ENCODE measurements at places on chromosomes 1 and 21. TPM values are rescaled to one million over a fixed set of nuclear protein-coding genes. Genes with fewer than 3 reads are reported as not detected.

BRDT gene
- total RNA-seq = 0.92 TPM

DNA sequence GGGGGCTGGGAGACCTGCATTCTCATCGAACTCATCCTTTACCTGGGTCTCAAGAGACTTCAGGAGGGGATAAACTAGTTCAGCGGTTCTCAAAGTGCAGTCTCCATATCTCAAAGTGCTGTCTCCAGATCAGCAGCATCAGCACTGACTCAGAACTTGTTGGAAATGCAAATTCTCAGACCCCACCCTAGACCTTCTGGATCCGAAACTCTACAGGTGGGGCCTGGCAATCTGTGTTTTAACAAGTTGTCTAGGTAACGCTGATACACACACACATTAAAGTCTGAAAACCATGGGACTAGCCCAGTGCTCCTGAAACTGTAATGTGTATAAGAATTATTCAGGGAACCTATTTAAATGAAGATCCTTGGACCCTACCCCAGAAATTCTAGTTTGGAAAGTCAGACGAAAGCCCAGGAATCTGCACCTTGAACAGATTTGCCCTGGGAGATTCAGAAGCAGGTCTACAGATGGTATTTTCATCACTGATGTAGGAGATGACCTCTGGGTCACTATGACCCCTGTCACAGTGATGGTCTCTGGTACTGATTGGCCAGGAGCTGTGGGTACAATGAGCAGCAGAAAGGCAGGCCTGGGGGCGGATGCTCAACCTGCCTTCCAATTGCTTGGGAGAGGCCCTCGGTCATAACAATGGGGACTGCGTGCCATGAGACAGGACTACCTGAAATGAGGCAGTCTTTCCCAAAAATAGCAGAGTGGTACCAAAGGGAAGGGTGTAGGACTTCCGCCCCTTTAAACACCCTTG lies 127.2 kb downstream of the FAM78B start:
- no peaks in the 10 kb centered on the region for H3K36me3 ChIP-seq
- DNase-seq = peak; percentile 17
- no peak overlapping the region for H3K4me3 ChIP-seq
- no peak overlapping the region for H3K27ac ChIP-seq
- no peaks in the 10 kb centered on the region for H3K4me1 ChIP-seq

RUNX3 gene
- total RNA-seq = 1.4 TPM

MRPL39 gene
- total RNA-seq = 50.2 TPM

GRCh38 chr1:218382261-218382660 lies 37.1 kb downstream of the TGFB2 start:
- H3K27ac ChIP-seq = no peak overlapping the region
- no peaks in the 10 kb centered on the region for H3K4me1 ChIP-seq
- no peak overlapping the region for H3K4me3 ChIP-seq

- H3K4me3 ChIP-seq = no peak overlapping the region
- no peak overlapping the region for H3K27ac ChIP-seq
- no peak for DNase-seq
- no peaks in the 10 kb centered on the region for H3K27me3 ChIP-seq
These were observed 565.0 kb downstream of the KCNT2 start for GRCh38 chr1:196043268-196043667.

GRCh38 chr21:39005502-39005787 lies 177.8 kb downstream of the PSMG1 start:
- no peaks in the 10 kb centered on the region for H3K27me3 ChIP-seq
- peak; percentile 30 for DNase-seq
- H3K4me1 ChIP-seq = no peaks in the 10 kb centered on the region
- H3K27ac ChIP-seq = no peak overlapping the region
- H3K4me3 ChIP-seq = no peak overlapping the region

- H3K27ac ChIP-seq = no peak overlapping the region
- H3K4me3 ChIP-seq = no peak overlapping the region
- H3K27me3 ChIP-seq = no peaks in the 10 kb centered on the region
- peaks cover 6% of the 10 kb centered on the region for H3K4me1 ChIP-seq
These were observed 152.0 kb downstream of the KIF26B start for GRCh38 chr1:245306628-245307410.

RRAGC gene
- total RNA-seq = 23.0 TPM

DNA sequence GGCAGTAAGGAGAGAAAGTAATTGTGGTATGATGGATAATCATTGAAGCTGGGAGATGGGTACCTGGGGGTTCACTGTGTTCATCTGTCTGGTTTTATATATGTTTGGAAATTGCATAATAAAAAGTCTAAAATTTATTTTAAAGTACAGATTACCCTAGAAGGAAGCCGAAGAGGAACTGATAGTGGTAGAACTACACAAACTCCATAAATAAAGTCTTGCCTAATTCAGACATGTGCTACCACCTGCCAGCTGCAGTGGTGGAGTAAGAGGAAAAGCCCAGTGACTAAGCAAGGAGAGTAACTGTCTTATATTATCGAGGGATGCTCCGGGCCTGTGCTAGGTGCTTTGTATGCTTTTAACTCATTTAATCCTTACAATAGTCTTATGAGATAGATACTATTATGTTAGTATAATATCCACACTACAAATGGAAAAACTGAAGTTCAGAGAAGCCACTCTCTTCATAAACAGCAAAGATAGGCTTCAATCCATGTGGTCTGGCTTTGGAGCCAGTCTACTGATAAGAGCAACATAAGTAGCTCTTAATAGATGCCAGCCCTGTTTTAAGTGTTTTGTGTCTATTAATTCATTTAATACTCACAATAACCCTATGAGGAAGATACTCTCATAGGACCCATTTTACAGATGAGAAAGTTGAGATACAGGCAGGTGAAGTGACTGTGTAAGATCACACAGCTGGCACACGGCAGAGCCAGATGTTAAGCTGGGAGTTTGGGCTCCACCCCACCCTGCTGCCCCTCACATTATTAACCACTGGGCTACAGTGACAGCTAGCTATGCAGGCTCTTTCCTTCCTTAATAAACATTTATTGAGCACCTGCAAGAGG lies 56.8 kb upstream of the HNRNPU start:
- no peak for DNase-seq
- peaks cover 19% of the 10 kb centered on the region for H3K27me3 ChIP-seq
- H3K4me3 ChIP-seq = no peak overlapping the region

DNA sequence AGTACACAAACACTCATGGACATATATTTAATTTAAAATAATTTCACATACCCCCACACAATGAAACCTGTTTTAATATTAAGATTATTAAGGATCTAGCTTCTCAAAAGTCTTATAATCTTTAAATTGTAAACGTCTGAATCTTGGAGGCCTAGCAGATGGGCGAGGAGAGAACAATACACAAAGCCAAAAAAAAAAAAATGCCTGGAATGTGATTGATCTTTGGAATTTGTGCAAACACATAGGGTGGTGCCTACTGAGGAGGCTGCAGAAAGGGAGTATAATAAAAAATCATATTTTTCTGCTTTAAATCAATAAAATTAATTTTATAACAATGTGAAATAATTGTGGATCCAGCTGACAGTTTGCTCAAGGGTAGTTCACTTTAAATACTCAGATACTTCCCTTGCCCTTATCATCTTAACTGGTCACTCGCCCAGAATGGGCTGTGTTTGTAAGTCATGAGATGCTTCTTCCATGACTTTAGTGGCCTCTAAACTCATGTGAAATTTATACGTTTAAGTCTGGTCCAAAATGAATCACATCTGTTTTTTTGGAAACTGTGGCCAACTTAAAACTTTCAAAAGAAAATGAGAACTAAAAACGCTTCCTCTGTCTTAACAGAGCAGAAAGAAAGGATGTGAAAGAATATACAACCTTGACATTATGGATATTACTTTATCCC lies 802.8 kb upstream of the CXADR start:
- DNase-seq = no peak
- H3K4me3 ChIP-seq = no peak overlapping the region
- H3K27me3 ChIP-seq = no peaks in the 10 kb centered on the region
- no peak overlapping the region for H3K27ac ChIP-seq

- H3K4me3 ChIP-seq = peak overlapping the region; percentile 82
- no peaks in the 10 kb centered on the region for H3K4me1 ChIP-seq
- H3K27ac ChIP-seq = no peak overlapping the region
- H3K36me3 ChIP-seq = no peaks in the 10 kb centered on the region
These were observed 801 bp upstream of the DDAH1 start for GRCh38 chr1:85465786-85466134.

- no peak for DNase-seq
- no peak overlapping the region for H3K4me3 ChIP-seq
- H3K27ac ChIP-seq = no peak overlapping the region
- H3K4me1 ChIP-seq = peaks cover 14% of the 10 kb centered on the region
- no peaks in the 10 kb centered on the region for H3K27me3 ChIP-seq
- no peaks in the 10 kb centered on the region for H3K36me3 ChIP-seq
These were observed 53.6 kb downstream of the POFUT2 start for GRCh38 chr21:45234127-45234526.

- H3K36me3 ChIP-seq = no peaks in the 10 kb centered on the region
- DNase-seq = no peak
- peaks cover 6% of the 10 kb centered on the region for H3K4me1 ChIP-seq
- no peak overlapping the region for H3K4me3 ChIP-seq
These were observed 27.2 kb downstream of the PSMG1 start for GRCh38 chr21:39156024-39156423.

DNA sequence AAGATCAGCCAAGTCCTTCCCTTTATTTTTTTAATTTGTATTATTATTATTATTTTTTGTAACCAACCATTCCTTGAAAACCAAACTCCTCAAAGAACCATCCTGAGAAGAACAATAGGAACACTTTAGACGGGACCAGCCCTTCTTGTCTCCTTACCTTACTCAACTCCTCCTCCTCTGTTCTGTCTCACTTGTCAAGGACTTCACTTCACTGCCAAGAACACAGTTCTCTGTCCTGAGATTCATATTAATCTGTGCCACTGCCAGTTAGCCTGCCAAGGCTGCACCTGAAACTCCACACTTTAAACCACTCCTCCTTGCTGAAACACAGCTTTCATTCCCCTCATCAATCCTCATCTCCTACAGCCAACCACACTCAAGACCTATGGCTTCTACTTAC lies 73.8 kb upstream of the ATP1A1 start:
- no peaks in the 10 kb centered on the region for H3K4me1 ChIP-seq
- no peak for DNase-seq
- H3K27me3 ChIP-seq = no peaks in the 10 kb centered on the region
- H3K4me3 ChIP-seq = no peak overlapping the region
- no peaks in the 10 kb centered on the region for H3K36me3 ChIP-seq

PTGFRN gene
- total RNA-seq = 41.7 TPM

COL6A1 gene
- total RNA-seq = 244 TPM

DNA sequence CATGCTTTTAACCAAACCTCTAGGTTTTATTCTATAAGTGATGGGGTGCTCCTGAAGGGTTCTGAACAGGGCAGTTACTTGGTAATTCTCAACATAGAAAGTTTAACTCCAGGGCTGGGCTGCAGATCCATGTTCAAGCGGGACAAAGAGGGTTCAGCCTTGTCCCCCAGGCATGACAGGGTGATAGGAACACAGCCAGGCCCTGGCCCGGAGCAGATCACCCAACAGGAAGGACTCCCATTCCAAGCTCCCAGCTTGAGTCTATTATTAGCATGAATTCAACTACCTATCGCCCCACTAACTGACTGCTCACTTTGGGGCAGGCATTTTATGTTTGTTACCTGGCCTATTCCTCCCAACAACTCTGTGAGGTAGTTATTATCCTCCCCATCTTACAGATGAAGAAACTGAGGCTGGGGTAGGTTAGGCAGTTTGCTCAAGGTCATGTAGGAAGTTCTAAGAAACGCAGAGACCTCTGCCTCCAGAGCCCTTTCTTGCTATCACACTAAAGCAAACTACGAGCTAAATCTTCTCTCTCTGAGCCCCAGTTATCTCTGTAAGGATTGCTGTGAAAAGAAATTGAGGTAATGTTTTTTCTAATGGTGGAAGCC lies 14.5 kb downstream of the ASAP3 start:
- no peaks in the 10 kb centered on the region for H3K4me1 ChIP-seq
- DNase-seq = no peak
- no peak overlapping the region for H3K4me3 ChIP-seq
- H3K36me3 ChIP-seq = peaks cover 3% of the 10 kb centered on the region
- H3K27me3 ChIP-seq = no peaks in the 10 kb centered on the region

BNIPL gene
- 0.45 TPM for total RNA-seq

- H3K27ac ChIP-seq = no peak overlapping the region
- no peaks in the 10 kb centered on the region for H3K27me3 ChIP-seq
- H3K4me1 ChIP-seq = peaks cover 4% of the 10 kb centered on the region
- H3K36me3 ChIP-seq = no peaks in the 10 kb centered on the region
- H3K4me3 ChIP-seq = no peak overlapping the region
These were observed 456.1 kb upstream of the ADAMTS5 start for GRCh38 chr21:27423038-27423437.

DNA sequence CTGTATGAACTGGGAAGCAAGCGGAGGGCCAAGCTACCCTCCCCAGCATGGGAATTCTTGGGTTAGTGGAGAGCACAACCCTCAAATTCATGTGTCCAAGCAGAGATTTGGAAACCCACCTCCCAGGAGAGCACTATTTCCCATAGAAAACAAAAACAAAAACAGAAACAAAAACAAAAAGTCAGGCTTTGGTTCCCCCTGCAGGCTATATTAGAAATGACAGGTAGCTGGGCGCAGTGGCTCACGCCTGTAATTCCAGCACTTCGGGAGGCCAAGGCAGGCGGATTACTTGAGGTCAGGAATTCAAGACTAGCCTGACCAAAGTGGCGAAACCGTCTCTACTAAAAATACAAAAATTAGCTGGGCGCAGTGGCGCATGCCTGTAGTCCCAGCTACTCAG lies 10.8 kb downstream of the MINDY1 start:
- no peak overlapping the region for H3K27ac ChIP-seq
- no peaks in the 10 kb centered on the region for H3K27me3 ChIP-seq
- H3K4me1 ChIP-seq = peaks cover 2% of the 10 kb centered on the region
- no peak overlapping the region for H3K4me3 ChIP-seq
- DNase-seq = peak; percentile 86

- no peak for DNase-seq
- no peaks in the 10 kb centered on the region for H3K27me3 ChIP-seq
- no peaks in the 10 kb centered on the region for H3K36me3 ChIP-seq
- H3K4me1 ChIP-seq = no peaks in the 10 kb centered on the region
- no peak overlapping the region for H3K27ac ChIP-seq
- H3K4me3 ChIP-seq = no peak overlapping the region
These were observed 165.1 kb downstream of the TGFB2 start for GRCh38 chr1:218510153-218510772.

- DNase-seq = no peak
- H3K4me3 ChIP-seq = no peak overlapping the region
- H3K36me3 ChIP-seq = no peaks in the 10 kb centered on the region
- no peaks in the 10 kb centered on the region for H3K4me1 ChIP-seq
These were observed 28.6 kb upstream of the MAP10 start for GRCh38 chr1:232776526-232777106.

ATP1A4 gene
- total RNA-seq = not detected

GRCh38 chr1:44512313-44512885 lies 107.3 kb downstream of the RNF220 start:
- no peak overlapping the region for H3K27ac ChIP-seq
- DNase-seq = peak; percentile 61
- no peaks in the 10 kb centered on the region for H3K36me3 ChIP-seq

KIF2C gene
- 72.7 TPM for total RNA-seq
